Activated naive CD4-positive, alpha-beta T cell treated with anti-CD3 and anti-CD28 coated beads, Interleukin-2, amount 50 U/mL, for 72 hours (primary cell): ENCODE measurements at places on chromosomes 3 and 15. TPM values are rescaled to one million over a fixed set of nuclear protein-coding genes. Genes with fewer than 3 reads are reported as not detected.

The CDC25A gene
- 37.6 TPM for total RNA-seq

The CCR1 gene
- total RNA-seq = 0.19 TPM

The CA12 gene
- total RNA-seq = 0.95 TPM

The MME gene
- not detected for total RNA-seq

The TXNRD3 gene
- total RNA-seq = 3.2 TPM

The ATP8B4 gene
- 10.4 TPM for total RNA-seq

The WDR72 gene
- not detected for total RNA-seq

The CLDND1 gene
- total RNA-seq = 161 TPM

The SMCO1 gene
- total RNA-seq = not detected

The PCLAF gene
- 100 TPM for total RNA-seq

The ILDR1 gene
- not detected for total RNA-seq

The BFSP2 gene
- total RNA-seq = not detected

The ZNF860 gene
- not detected for total RNA-seq

The TF gene
- total RNA-seq = 0.93 TPM

The SLC12A1 gene
- total RNA-seq = not detected

The RHOV gene
- 0.72 TPM for total RNA-seq

The TGM5 gene
- total RNA-seq = 0.45 TPM

The SH2D7 gene
- not detected for total RNA-seq

The EID1 gene
- total RNA-seq = 41.0 TPM

The NPHP3 gene
- 18.2 TPM for total RNA-seq

The SERPINI2 gene
- not detected for total RNA-seq

The STRIT1 gene
- total RNA-seq = not detected

The MYO5A gene
- 19.5 TPM for total RNA-seq

The USP50 gene
- total RNA-seq = not detected

The LINGO1 gene
- not detected for total RNA-seq

The TMEM207 gene
- total RNA-seq = not detected

The MESP1 gene
- 6.2 TPM for total RNA-seq

The SHC4 gene
- 0.34 TPM for total RNA-seq

The DNAH12 gene
- 0.04 TPM for total RNA-seq

The PTH1R gene
- total RNA-seq = not detected

The GOLGA8J gene
- not detected for total RNA-seq

The TRPM1 gene
- not detected for total RNA-seq

The TMCC1 gene
- 13.6 TPM for total RNA-seq

The ACTC1 gene
- not detected for total RNA-seq

The LTK gene
- total RNA-seq = 0.20 TPM

The TMEM158 gene
- not detected for total RNA-seq

The SOX14 gene
- not detected for total RNA-seq

The TRH gene
- total RNA-seq = not detected

The IGSF10 gene
- total RNA-seq = not detected

The GOLGA6L10 gene
- 1.8 TPM for total RNA-seq

The TP63 gene
- 0.06 TPM for total RNA-seq

The MYO5C gene
- total RNA-seq = 1.0 TPM

The ACVR2B gene
- total RNA-seq = 7.9 TPM

The P2RY14 gene
- 0.14 TPM for total RNA-seq

The SMAD6 gene
- 0.70 TPM for total RNA-seq

The ATP10A gene
- 16.6 TPM for total RNA-seq

The CLDN16 gene
- total RNA-seq = not detected
